ENCODE measurements at places on chromosomes 11 and 22.
A peak's percentile ranks its signal among the peaks of the same experiment; 100 is the strongest.

DNA sequence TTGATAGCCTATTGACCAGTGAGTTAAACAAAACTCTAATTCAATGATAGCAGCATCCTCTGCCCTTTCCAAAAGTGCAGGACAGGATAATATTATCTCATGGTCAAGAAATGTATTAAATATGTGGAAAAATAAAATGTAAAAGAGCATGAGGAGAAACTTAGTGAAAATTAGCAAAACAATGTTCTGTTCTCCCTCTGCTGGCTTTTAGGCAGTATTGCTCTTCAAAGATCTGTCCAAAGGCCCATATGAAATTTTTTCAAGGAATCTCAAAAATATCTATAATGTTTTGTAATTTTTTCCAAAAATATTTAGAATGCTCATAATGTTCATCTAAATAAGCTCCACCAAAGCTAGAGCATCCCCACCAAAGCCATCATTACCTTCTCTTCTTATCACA, 8.3 kb upstream of the ARL14EP start:
- DNase-seq, result no peak

- DNase-seq, result no peak
Observed at GRCh38 chr11:16402654-16403447, 46.5 kb upstream of the SOX6 start.

- DNase-seq, result no peak
Observed at GRCh38 chr22:49203859-49204598, 623.6 kb downstream of the BRD1 start.

GRCh38 chr11:26901162-26901561, 92.8 kb upstream of the FIBIN start:
- no peak for DNase-seq

- DNase-seq, result no peak
Observed at GRCh38 chr11:75667255-75667830, 1.5 kb downstream of the MAP6 start.

GRCh38 chr11:69818231-69818602, 999 bp downstream of the FGF3 start:
- no peak for DNase-seq

DNA sequence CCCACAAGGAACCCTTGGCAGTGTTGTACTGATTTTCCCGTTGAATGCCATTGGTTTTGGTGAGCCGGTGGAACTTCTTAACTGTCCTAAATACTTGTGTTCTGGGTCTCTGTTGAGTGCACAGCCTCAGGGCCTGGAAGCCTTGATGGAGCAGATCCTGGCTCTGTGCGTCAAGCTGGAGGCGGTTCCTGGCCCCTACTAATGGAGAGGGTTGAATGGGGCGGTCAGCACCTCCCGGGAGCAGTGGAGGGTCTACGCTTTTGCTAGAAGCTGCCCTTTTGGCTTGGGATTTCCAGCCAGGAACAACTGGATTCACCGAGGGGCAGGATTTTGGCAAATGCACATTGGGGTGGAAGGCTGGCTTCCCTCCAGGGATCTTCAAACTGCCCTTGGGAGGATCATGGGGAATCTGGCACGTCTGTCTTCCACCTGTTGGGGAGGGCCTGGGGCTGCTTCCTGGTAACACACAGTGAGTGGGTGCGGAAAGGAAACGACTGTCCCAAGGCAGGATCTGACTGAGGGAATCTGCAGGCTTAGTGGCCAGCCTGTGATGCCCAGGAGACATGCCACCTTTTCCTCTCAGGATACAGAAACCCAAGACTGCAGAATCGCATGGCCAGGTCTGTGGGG, 6.9 kb upstream of the OSBPL5 start:
- DNase-seq, result no peak

- peak; percentile 5 for DNase-seq
Observed at GRCh38 chr11:120336641-120337354, 585 bp downstream of the ARHGEF12 start.

DNA sequence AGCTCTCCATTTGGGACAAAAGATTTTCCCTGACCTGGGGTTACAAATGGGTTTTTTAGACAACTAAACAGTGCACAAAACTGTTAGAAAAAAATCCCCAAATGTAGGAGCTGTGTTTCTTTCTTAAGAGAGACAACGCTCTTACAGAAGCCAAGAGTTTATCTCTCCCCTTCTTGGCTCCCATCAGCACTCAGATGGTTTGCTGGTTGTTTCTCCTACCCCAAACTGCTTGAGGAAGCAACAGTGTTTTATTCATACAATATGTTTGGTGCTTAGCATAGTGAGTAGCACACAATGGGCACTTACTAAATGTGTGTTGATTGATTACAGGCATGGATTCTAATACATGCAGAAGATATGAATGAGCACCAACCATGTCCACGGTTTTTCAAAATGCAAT, 209.5 kb upstream of the ANO5 start:
- DNase-seq, result no peak

- DNase-seq, result no peak
Observed at GRCh38 chr11:40314327-40314726, 1145.1 kb downstream of the LRRC4C start.

GRCh38 chr11:68328374-68329091, 16.1 kb downstream of the LRP5 start:
- DNase-seq, result no peak

GRCh38 chr11:2201542-2201941, 29.9 kb upstream of the TH start:
- DNase-seq, result no peak

- DNase-seq, result no peak
Observed at GRCh38 chr11:5297721-5298323, 3.9 kb downstream of the OR51B4 start.

DNA sequence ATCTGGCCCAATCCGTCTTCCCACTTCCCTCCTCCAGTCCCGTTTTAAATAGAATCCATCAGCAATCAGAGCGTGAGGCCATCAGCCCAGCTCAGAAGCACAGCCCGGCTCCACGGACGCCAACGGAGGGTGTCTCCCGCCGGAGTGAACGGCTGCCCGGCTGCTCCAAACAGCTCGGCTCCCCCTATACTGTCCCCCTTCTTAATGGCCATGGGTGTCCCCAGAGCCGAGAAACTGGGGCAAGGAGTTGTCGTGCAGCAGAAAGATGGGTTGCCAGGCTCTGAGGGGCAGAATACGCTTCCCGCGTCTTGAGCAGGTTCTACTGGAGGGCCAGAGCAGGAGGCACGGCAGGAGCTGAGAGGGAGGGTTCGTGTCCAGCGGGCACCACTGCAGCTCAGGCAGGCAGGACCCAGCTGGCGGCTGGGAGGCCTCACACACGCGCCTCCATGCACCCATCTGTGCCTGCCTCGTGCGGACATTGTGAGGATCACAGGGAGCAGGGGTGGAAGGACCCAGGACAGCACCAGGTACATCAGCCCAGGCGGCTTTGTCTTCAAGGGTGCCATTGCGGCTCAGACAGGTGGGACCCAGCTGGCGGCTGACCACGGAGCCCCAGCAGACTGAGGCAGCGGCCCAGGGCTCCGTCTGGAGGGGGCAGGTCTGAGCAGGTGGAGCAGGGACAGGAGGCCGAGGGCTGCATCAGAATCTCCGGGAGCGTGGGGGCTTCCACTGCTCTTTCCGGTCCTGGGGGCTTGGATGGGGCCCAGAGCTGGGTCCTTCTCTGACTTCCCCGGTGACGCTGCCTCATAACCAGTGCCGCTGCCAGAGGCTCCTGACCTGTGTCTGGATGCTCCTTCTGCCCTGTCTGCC, 882.7 kb downstream of the BRD1 start:
- DNase-seq, result no peak

- peak; percentile 3 for DNase-seq
Observed at GRCh38 chr11:59172345-59173079, 580 bp downstream of the DTX4 start.

- no peak for DNase-seq
Observed at GRCh38 chr11:108009497-108010370, 1.0 kb downstream of the CUL5 start.

- DNase-seq, result no peak
Observed at GRCh38 chr11:122004446-122004845, 111.6 kb downstream of the BLID start.

DNA sequence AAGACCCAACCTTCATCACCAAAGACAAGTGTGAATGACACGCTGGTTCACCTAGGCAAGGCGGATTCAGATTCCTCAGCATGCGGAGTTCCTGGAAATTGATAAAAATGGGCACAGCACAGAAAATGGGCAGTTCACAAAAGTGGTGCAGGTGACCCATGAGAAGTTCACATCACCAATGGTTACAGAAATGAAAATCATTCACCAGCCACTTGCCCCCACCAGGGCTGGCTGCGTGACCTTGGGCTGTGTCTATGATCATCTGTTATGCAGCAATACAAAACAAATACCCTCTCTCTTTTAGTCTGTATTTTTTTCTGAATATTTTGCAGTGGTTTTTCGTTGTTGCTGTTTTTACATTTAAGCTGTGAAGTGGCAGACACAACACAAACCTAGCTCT, 415.9 kb downstream of the TBC1D22A start:
- DNase-seq, result no peak

GRCh38 chr22:47402876-47403525, 640.6 kb downstream of the TBC1D22A start:
- no peak for DNase-seq

GRCh38 chr22:49353235-49353634, 474.4 kb downstream of the BRD1 start:
- no peak for DNase-seq

DNA sequence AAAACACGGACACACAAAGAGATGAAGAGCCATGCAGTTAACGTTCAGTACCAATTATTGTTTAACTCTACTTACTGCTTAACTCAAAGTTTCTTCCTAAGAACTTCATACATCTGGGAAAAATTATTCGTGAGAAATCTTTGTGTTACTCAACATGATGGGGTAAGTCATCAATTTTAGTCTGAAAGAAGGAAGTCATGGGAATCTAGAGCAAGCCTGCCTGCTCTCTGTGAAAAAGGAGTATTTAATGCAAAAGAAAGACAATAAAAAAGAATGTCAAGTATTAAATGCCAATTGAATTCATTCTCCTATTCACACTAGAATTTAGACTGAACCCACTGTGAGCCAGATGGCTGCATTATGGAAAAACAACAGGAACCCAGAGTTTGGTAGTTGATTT, 16.0 kb downstream of the TMEM123 start:
- DNase-seq, result no peak

DNA sequence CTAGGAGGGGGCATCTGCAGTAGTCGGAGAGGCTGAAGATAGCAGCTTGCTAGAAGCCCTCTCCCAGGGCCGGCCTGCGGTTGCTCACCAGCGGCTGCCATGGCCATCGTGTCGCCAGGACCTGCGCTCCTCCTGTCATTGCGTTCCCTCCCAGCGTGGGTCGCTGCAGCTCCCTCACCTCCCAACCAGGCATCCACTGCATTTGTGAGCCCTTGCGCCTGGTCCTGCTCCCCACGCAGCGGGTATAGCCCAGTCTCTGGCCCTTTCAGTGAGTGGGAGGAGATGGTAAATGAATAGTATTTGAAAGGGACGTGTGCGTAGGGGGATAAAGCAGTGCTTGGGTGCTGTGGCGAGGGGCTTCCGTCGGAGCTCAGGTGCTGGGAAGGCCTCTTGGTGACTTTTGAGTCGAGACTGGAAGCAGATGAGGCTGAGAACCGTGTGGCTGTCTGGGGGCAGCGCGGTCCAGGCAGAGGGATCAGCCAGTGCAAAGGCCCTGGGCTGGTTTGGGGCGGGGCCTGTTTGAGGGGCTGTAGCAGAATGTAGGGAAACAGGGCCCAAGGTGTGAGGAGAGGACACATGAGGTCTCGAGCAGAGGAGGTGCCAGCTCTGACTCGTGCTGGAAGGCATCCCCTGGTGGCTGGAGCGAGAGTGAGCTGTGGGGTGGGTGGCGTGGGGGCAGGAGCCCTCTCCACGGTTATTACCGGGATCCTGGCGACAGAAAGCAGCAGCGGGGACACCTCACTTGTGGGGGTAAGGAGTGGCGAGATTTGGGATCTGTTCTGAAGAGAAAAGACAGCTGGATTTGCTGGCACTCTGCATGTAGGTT, 39.3 kb downstream of the LRP5 start:
- DNase-seq, result no peak

GRCh38 chr22:49956418-49956770, 4.2 kb upstream of the PIM3 start:
- no peak for DNase-seq

DNA sequence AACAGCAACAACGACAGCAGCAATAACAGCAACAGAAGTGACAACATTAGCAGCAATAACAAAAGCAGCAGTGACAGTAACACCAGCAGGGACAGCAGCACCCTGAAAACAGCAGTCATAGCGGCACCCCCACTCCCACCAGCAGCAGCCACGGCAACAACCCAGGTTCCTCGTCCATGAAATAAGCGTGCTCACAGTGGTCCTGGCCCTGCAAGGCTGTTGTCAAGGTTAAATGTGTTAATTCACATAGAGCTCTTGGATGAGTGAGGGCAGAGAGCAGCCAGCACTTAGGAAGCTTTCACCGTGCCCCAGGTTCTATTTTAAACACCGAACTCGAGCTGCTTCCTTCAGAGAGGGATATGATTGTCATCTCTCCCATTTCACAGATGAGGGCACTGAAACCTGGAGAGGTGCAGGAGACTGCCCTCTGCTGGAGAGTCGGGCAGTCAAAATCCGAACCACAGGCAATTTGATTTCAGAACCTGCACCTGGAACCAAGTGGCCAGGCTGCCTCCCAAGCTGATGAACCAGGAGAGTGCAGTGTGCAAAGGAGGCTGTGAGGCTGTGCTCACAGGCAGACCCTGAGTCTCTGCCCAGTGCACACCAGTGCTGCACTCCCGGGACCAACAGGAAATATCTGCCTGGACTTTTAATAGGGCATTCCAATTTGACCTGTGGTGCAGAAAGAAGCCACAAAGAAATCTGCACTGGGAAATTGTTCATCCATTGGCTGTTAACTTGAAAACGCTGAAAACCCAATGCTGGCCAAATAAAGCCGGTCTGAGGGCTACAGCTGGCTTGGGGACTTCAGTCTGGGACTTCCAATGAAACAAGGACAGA, 22.9 kb upstream of the FGF3 start:
- no peak for DNase-seq

DNA sequence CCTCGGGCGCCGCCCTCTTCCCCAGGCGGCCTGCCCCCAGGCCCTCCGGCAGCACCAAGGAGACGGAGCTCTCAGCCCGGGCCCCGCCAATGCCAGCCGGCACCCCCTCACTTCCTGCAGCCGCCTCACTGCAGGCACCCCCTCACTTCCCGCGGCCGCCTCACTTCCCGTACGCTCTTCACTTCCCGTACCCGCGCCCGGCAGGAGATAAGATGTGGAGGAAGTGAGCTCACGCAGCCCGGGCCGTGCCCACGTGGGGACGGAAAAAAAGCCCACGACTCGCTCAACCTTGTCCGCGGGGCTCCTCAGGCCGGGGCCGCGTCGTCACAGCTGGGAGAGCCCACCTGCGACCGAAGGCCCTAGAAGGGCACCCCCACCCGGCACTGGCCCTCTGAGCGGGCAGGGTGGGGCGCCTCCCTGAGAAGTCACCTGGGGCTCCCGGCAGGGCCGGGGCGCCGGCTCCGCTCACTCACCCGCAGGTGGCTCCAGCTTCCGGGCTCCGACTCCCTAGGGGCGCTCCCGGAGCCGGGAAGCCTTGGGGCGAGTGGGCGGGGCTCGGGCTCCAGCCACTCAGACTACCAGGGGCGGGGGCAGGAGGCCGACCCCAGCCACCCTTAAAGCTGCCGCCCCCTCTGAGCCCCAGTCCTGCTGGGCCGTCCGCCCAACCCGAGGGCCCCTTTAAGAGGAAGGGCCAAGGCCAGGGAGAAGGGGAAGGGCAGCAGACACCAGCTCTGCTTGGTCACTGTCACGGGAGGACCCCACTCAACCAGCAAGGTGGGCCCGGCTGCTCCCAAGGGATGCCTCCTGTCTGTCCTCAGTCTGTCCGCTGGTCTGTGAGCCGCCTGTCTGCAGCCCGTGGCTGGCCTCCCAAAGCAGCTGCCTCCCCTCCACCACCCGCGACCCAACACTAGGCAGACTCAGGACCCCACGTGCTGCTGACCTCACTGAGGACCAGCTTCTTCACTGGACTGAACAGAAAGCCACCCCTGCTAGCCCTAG, 31.4 kb downstream of the PISD start:
- DNase-seq, result peak; percentile 88

- DNase-seq, result no peak
Observed at GRCh38 chr11:25992294-25992693, 339.6 kb upstream of the ANO3 start.

All from CD4-positive, alpha-beta T cell treated with Interleukin-1 beta for 1 hour (primary cell).